ENCODE measurements at places on chromosomes 2 and 18.

DNA sequence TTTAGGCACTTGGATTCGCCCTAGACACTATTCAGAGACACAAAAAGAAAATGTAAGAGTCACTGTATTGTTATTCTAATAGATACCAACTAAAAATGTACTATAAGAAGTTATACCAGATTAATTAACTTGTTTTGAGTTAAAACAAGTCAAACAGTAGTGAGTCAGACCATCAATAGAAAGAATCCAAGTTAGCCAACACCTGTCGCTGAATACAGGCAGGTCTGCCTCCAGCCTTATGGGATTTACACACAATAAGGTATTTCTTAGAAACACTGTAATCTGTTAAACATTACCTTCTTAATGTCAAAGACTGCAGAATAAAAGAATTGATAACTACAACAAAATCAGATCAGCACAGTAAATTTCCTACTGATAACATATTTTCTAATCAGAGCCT lies 181.4 kb downstream of the DYM start:
- DNase-seq, result no peak

GRCh38 chr18:35717182-35717581 lies 135.6 kb downstream of the GALNT1 start:
- DNase-seq, result no peak

DNA sequence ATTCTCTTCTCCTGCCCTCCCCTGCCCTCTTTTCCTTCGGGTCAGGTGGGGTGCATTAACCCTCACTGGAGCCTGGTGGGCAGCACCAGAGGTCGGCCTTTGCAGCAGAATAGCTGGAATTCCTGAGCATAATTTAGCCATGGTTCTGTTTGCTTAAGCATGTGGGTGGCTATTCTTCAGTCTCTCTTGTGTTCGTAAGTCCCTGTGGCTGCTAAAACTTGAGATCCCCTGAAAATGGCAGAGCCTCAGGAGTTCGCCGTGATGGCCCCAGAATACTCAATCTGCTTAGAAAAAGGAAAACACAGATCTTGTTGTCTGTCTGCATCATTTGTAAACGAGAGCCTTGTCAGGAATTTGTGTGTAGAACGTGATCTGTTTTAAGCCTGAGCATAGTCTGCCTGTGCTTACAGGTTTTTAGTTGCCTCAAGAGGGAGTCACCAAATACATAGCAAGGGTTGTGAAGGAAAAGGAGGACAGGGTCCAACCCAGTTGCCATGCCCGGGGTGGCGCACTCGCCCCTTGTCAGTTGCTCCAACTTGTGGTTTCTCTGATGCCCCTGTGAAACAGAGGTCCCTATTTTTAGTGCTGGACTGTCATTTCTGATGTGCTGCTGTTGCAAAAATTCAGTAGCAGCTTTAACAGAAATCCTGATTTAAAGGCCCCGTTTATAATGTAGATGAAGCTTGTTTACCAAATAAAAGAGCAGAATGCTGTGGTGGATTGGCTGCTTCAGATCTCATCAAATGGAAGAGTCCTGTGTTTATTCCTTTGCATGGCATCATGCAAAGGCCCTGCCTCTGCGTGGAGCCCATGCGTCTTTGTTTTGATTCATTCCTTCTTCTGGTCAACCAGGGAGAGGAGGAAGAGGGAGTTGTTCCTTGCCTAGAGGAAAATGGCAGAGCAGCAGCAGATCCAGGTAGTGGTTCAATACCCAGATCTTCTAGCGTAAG lies 74.8 kb downstream of the WDSUB1 start:
- no peak for DNase-seq

GRCh38 chr2:240141736-240142135 lies 1.3 kb upstream of the OTOS start:
- DNase-seq, result no peak

- no peak for DNase-seq
These were observed 238.6 kb downstream of the PTH2R start for GRCh38 chr2:208645226-208645625.

GRCh38 chr2:24315669-24316068 lies 44.7 kb downstream of the ITSN2 start:
- no peak for DNase-seq

GRCh38 chr2:58025150-58025933 lies 21.3 kb upstream of the VRK2 start:
- no peak for DNase-seq

- no peak for DNase-seq
These were observed 30.9 kb downstream of the XDH start for GRCh38 chr2:31383471-31384153.

GRCh38 chr2:143375384-143375880 lies 246.2 kb downstream of the ARHGAP15 start:
- DNase-seq, result no peak

GRCh38 chr2:96874198-96874831 lies 4.4 kb upstream of the SEMA4C start:
- DNase-seq, result no peak

- no peak for DNase-seq
These were observed 375.6 kb upstream of the VWC2L start for GRCh38 chr2:214035091-214035852.

GRCh38 chr2:191209340-191209739 lies 35.9 kb upstream of the MYO1B start:
- no peak for DNase-seq

GRCh38 chr18:10131460-10132395 lies 217.9 kb downstream of the VAPA start:
- no peak for DNase-seq

GRCh38 chr2:235343869-235344268 lies 150.0 kb upstream of the AGAP1 start:
- no peak for DNase-seq

- no peak for DNase-seq
These were observed 342.6 kb downstream of the CTNNA2 start for GRCh38 chr2:79855264-79856006.

GRCh38 chr2:6676241-6676640 lies 189.5 kb downstream of the CMPK2 start:
- no peak for DNase-seq

DNA sequence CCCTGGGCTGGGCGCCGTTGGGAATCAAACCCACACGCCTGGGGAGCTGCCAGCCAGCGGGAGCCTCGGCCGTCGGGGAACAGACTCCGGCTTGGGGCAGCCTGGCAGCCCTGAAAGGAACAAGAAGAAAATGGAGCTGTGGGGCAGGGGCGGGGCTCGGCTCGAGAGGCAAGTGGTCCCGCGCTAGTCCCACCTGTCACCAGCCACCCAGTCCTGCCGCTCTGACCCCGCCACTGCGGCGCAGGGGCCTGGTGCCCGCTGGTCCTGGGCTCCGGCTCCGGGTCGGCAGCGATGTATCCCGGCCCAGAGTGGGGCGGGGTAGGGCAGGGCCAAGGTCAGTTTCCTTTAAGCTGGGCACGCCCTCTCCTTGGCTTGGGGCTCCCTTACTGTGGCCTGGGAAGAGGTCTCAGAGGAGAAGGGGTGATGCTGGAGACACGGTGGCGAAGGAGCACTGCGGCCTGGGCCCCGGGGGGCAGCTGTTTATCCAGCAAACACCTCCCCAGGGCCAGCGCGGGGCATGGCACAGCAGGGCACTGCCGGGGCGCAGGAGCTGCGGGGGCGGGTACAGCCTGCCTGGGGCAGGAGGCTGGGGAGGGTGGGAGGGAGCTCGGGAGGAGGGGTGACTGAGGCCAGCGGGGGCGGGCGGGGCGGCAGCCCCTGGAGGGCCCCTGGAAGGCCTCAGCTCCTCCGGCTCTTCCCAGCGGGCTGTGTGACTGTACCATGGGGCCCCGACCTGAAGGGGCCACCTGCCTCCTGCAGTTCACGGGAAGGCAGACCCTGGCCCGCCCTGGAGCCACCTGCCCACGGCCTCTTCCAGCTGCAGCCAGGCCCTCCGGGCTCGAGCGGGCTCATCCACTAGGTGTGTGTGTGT lies 15.6 kb downstream of the ODC1 start:
- no peak for DNase-seq

GRCh38 chr2:189954989-189955388 lies 107.5 kb downstream of the MSTN start:
- no peak for DNase-seq

DNA sequence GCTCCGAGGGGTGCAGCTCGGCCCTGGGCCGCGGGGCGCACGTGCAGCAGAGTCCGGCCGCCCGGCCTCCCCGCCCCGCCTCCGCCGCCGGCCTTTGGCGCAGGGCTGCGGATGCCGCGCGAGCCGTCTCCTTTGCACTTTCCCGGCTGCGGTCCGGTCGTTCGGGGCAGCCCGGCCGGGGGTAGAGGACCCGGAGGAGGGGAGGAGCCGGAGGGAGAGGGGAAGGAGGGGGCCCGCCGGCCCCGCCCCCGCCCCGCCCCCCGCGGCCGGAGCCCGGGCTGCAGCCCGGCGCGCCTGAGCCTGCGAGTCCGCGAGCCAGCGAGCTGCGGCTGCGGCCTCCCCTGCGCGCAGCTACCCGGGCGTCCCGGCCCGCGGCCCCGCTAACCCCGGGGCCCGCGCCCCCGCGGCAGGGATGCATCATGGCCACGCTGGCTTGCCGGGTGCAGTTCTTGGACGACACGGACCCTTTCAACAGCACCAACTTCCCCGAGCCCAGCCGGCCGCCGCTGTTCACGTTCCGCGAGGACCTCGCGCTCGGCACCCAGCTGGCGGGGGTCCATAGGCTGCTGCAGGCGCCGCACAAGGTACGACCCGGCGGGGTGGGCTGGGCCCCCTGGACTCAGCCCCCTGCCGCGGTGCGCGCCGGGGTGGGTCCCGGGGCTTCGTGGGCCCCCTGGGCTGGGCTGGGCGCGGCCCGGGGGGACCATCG lies at the start of gene FHOD3:
TSS of gene FHOD3 (plus strand) at position 297 of the 709 bp plus-strand sequence. CDS start at position 420, 123 bp downstream.
- no peak for DNase-seq

GRCh38 chr2:237732790-237733381 lies 65.7 kb upstream of the RBM44 start:
- DNase-seq, result no peak

GRCh38 chr2:162106146-162106551 lies 32.1 kb upstream of the DPP4 start:
- DNase-seq, result peak; percentile 52

DNA sequence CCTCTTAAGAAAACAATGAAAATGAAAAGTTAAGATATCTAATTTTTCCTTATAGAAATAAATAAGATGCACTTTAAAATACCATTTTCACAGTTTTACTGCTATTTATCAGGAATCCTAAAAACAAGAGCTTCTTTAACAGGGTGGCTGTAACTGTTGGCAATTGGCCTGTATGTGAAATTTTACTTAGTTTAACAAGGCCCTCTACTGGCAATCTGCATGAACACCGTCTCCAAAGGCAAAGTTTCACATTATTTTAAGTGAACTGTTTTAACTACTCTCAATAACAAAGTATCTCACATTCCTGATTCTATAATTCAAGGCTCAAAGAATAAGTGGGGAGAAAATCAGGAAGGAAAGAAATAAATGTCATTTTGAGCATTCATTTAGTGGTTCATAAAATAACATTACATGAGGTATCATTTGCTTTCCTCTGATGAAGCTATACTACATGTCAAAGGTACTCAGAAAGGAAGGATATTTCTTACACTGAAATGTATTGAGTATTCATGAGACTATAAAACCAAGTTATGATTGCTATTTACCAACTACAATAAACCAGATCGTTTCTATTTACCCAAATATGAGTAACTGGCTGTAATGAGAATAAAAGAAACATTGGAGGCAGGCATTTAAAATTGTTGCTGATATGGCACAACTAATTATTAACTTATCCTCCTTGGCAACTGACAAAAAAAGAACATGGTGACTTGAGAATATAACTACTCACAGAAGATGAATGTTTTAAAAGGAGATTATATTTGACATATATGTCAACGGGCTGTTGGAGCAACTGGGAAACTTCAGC lies 7.0 kb downstream of the NCKAP5 start:
- DNase-seq, result peak; percentile 90

DNA sequence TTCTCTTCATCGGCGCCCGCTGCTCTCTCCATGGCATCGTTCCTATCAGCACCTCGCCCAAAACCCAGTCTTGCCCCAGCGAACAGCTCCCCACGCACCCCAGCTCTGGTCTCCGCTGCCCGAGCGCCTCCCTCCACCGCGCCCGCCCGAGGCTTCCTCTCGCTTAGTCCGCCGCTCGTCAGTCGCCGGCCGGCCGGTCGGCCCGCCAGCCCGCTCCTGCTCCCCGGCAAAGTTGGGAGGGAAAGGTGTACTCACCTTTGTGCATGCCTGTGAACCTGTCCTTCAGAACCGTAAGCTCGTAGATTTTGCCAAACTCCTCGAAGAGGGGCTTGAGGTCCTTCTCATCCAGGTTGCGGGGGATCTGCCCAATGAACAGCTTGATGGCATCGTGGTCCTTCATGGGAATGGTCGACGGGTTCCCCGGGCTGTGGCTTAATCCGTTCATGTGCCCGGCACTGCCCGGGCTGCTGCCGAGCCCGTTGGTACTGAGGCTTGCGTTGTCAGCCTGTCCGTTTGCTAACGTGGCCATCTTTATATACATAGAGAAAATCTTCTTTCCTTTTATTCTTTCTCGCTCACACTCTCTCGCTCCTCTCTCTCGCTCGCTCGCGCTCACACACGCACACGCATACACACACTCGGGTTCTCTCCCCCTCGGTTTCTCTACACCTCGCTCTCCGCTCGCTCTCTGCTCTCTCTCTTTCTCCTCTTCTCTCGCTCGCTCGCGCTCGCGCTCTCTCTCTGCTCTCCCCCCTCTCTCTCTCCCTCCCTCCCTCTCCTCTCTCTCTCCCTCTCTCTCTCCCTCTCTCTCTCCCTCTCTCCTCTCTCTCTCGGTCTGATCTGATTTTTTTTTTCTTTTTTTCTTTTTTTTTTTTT lies at the start of gene CELF4:
TSS of gene CELF4 (minus strand) at position 698 of the 876 bp plus-strand sequence.
- no peak for DNase-seq

GRCh38 chr2:231133365-231134099 lies 8.7 kb upstream of the HTR2B start:
- DNase-seq, result peak; percentile 76

DNA sequence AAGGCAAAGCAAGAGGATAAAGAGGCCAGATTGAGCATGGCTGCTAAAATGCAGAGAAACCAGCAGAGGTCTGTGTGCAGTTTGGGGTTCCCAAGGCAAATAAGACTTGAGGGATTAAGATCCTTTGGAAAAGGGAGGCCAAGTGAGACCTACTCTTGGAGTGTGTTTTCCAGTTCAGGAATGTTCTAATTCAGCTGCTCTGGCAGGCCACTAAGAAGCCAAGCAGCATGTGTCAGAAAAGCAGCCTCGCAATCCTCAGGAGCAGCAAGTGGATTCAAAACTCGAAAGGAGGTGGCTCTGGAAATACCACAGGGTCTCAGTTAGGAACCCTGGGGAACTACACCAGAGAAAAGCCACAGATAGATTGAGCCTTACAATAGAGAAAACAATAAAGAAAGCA lies 569.2 kb downstream of the METTL4 start:
- no peak for DNase-seq

Data from SK-N-MC (cell line).